ENCODE measurements at places on chromosomes 2 and 18.

- DNase-seq: no peak
Observed at GRCh38 chr2:141534666-141535362, 596.0 kb downstream of the LRP1B start.

GRCh38 chr2:212745359-212745758 is 206.8 kb upstream of the ERBB4 start:
- no peak for DNase-seq

- peak; percentile 46 for DNase-seq
Observed at GRCh38 chr2:213980883-213981282, 430.0 kb upstream of the VWC2L start.

- peak; percentile 11 for DNase-seq
Observed at GRCh38 chr2:211879323-211879722, 659.3 kb downstream of the ERBB4 start.

- DNase-seq: peak; percentile 91
Observed at GRCh38 chr2:66495788-66496640, 61.1 kb downstream of the MEIS1 start.

- peak; percentile 45 for DNase-seq
Observed at GRCh38 chr2:223057569-223057968, 5.6 kb downstream of the KCNE4 start.

GRCh38 chr18:79548621-79548985 is 131.0 kb upstream of the CTDP1 start:
- DNase-seq: no peak

DNA sequence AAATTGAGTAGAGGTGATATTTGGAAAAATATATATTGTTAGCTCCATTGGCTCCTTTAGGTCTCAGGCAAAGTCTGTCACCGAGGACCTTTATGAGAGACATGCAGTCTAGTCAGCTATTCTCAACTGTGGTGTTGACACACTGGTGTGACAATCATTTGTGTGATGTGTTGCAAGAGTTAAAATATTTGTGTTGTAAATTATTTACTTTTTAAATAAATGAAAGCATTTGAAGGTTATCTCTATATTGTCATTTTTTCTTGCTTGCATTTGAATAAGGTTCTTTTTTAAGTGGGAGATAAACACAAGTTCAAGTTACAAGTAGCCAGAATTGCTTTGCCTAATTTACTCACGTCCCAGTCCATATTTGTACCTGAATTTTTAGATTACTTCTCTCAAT is 4.3 kb downstream of the REL start:
- DNase-seq: no peak

DNA sequence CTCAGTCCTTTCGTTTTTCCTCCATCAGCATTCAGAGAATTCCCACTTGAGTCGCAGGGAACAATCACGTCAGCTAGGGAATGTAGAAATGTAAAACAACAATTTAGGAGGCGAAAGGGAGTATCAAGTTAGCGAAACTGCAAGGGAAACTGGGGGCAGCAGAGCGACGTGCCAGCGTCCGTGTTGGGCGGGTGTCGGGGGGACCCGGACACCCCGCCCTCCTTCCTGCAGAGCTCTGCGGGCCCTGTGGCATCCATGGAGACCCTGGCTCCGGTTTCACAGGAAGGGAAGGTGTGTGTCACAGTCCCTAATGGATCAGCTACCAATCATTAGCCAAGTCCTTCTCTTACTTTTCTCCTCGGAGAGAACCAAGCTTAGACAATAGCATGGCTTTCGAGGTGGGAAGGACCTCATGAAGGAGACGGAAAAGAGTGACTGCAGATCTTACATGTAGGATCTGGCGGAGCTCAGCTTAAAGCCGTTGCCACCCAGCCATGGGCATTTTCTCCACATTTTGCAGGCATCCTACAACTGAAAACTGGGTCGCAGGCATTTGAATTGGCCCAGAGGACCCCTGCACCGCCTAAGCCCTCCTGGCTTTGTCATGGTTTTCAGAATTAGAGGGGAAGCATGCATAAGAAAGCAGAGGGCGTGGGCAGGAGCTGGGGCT is 33.7 kb downstream of the SOX11 start:
- DNase-seq: peak; percentile 0
